NCI-H510A (cell line): ENCODE measurements at places on chromosomes 5 and 9.

GRCh38 chr9:27572061-27572460 is 1.2 kb downstream of the C9orf72 start:
- no peak for DNase-seq

- DNase-seq = no peak
Measured at GRCh38 chr9:21616082-21616778, 134.1 kb upstream of the IFNE start.

DNA sequence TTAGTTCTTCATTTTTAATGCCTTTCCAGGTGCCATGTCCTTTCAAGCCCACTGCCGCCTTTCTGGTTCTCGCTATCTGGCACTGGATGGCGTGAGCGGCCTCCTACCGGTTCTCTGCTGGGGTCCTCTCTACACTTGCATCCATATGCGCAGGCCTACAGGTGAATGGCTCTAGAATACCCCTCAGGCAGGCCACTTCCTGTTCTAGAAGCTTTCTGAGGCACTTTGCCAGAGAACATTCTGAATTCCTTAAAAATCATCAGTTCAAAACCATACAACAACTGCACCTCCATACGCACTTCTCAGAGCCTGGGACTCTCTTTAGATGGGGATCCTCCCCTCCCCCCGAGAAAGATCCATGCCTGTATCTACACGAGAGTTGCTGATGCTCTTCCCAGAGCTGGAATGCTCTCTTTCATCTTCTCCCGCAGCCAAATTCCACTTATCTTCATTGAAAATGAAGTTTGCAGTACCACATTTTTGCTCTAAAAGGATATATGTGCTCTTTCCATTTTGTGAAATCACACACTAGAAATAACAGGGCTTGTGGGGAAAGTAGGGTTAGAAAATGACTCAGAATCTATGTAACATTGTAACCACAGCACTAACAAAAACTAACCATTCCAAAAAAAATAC is 1.4 kb upstream of the LHFPL2 start:
- DNase-seq = no peak

- DNase-seq = no peak
Measured at GRCh38 chr5:89307972-89308371, 425.0 kb upstream of the MEF2C start.

DNA sequence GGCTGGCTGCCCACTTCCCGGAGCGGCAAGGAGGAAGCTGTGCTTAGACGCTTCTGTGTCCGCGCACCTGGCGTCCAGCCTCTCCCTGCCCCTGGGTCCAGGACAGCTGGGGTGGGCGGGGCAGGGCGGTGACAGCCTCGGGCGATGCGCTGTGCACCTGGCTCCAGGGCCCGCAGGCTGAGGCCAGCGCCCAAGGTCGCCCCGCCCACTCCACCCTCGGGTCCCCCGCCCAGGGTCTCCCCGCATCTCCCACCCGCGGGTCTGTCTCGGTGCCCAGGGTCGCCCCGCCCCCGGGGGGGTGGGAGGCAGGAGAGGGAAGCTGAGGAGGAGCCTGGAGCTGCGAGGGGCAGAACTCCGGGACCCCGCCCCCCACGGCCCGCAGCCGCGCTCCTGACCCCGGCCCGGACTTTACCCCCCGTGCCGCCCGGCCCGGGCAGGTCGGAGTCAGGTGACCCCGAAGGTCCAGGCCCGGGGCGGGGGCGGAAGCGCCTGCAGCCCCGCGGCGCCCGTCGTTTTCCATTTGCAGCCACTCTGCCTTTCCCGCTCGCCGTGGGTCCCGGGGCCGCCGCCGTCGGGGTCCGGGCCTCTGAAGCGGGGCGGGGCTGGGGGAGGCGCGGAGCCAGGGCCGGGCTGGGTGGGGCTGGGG is at the start of gene ENTPD8:
Gene ENTPD8, minus strand, starts transcription at position 69 of the 646 bp plus-strand sequence. CDS start 3,072 bp downstream, outside the sequence.
- DNase-seq = peak; percentile 91

GRCh38 chr9:94757158-94757557 is 30.7 kb downstream of the AOPEP start:
- no peak for DNase-seq

- DNase-seq = no peak
Measured at GRCh38 chr5:63878788-63879187, 83.5 kb downstream of the HTR1A start.

- no peak for DNase-seq
Measured at GRCh38 chr5:59151162-59151889, 568.5 kb downstream of the RAB3C start.

DNA sequence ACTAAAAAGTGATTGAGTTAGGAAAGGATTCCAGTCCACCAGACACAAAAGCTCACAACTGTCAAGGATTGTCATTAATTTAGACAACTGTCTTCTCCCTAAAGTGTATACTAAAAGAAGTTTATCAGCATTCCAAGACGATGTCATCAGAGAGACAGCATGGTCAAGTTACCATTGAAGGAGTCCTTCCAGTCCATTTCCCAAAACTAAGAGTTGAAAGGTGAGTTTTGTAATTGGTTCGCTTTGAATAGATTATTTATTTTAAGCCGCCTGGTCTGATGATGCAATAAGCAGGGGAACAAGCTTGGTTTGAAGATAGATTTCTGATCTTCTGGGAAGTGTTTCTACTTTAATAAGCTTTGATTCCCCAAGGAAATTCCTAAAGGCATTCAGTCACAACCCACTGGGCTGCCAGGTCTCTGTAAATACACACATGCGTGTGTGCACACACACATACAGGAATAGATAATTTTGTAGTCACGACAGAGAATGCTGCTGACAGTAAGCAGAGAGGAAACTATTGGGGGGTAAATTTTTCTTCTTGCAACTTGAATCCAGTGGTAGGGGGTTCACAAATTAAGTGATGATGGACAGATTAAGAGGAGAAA is 234.8 kb downstream of the PIK3R1 start:
- DNase-seq = no peak

DNA sequence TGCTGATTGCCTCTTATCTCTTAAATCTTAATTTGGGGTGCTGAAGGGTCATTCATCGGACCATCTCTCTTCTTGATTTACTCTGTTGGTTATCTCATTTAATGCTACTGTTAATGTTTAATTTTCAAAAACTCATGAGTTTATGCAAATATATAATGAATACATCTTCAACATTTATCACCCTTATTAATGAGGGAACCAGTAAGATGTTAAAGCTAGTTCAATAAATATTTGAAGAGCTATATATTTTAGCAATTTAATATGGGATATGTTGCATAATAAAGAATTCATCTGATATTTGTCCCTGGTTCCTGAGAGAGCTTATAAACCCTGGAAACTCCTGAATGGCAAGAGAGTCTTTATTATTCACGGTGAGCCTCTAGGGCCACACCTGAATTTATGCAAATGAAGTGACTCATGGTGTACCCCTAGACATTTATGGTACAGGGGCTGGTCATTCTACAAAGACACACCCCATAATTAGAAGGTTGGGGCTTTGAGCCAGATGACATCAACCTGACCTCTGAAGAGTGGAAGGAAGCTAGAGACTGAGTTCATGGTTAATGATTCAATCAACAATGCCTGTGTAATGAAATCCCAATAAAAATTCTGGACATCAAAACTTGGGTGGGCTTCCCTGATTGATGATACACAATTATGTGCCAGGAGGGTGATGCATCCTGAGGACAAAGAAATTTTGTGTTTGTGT is 339.5 kb upstream of the ZNF608 start:
- no peak for DNase-seq

- DNase-seq = no peak
Measured at GRCh38 chr5:168752416-168753190, 173.4 kb upstream of the PANK3 start.

DNA sequence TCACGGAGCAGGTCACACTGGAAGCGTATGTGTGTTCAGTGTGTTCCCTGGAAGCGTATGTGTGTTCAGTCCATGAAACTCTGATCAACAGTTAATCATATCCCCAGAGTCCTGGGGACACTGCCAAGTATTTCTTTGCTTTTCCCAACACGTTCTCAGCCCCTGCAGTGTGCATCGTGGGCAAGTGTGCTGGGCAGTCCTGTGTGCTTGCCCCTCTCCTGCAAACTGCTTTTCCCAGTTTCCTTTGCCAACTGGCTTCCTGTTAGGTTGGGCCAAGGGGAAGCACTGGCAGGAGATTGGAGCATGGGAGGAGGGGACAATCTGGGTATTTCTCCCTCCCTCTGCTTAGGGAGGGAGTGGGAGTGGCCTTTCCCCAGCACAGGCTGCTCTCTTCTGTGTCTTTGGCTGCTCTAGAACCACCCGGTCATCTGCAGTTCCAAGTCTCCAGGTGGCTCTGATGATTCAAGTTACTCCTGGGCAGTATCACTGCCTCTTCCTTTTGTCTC is 36.8 kb upstream of the NEK6 start:
- DNase-seq = no peak

- DNase-seq = no peak
Measured at GRCh38 chr5:11126844-11127243, 365.8 kb upstream of the DAP start.

GRCh38 chr5:173786286-173787187 is 101.6 kb upstream of the CPEB4 start:
- DNase-seq = no peak

DNA sequence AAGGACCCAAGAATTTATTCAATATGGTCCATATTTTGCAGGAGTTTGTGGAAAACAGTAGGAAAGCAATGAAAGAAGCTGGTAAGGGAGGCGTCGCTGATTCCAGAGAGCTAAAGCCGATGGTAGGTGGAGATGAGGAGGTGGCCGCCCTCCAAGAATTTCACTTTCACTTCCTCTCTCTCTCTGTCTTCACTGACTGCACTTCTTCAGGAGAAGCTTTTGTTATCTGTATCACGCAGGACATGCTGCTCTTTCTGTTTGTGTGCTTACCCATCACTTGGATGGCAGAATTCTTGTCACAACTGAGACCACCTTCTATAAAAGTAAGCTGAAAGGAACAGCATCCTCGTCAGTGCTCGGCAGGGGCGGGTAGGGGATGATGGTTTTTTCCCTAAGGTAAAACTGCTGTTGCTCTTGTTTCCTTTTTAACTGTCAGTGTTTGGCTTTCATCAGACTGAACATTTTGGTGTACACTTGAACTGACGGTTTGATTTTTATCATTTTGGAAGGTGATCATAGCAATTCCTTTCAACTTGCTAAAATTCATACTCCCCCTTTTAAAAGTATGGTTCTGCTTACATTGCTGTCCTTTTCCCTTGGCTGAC is 62.4 kb upstream of the FSD1L start:
- no peak for DNase-seq

DNA sequence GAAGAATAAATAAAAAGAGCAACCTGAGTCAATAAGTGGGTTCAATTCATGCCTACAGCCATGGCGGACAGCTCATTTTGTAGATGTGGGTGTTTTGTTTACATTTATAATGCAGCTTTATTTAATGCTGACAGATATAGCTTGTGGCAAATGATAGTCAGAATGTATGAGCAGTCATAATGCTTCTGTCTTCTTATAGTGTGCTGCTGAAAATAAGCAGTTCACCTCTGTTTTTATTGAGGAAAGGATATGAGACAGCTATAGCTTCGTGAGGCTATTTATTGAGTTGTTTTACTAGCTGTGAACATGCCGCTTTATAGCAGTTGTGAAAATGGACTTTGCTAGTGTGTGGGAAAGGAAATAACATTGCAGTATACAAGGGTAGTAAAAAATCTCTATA is 147.4 kb downstream of the PBX3 start:
- no peak for DNase-seq

DNA sequence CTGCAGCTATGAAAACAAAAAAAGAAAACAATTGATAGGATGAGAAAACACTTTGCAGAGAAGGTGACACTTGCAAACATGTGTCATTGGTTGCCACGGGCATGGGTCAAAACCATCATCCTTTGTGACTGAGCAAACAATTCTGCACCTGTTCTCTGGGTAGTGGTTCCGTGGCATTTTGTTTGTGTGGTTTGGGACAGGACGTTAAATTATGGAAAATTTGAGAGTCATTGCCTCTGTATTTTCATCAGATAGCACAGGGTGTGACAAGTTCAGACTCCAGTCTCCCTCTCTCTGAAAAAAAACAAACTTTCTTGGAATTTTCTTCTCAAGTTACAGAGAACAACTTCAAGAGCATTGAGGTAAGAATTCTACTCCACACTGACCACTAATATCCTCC is 113.4 kb upstream of the HMHB1 start:
- no peak for DNase-seq

- no peak for DNase-seq
Measured at GRCh38 chr5:119017994-119018393, 29.6 kb upstream of the DTWD2 start.

GRCh38 chr9:37508834-37509206 is 23.1 kb downstream of the POLR1E start:
- no peak for DNase-seq

DNA sequence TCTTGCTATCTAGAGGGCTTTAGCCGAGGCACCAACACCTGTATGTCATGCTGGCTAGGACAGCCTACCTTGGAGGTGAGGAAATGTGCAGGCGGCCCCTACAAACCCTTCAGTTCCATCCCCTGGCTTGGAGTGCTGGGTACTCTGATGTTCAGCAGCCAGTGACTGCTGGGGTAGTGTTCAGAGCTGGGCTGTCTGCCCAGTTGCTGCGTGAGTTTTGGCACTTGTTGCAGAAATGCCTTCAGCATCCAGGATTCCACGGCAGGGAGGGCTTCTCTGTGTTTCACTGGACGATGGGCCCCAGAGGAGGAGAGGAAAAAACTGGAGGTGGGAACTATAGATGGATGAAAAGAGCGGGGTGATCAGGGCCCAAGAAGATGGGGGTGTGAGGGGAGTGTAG is 10.4 kb downstream of the SWI5 start:
- no peak for DNase-seq

DNA sequence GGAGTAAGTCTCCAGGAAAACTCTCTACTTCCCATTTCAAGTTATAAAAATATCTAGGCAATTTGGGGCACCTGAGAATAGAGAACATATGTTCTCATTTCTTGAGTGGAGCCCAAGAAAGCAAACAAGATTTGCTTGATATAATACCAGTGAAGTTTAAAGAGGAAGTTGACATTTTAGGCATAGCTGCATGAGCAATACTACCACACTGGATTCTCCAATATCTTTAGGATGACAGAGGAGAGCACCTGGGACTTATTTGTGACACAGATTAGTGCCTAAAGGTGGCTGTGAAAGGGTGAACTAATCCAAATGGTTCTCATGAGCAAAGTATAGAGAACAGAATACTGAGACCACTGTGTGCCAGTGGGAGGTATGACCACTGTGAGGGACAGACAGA is 423.5 kb upstream of the RIOK2 start:
- no peak for DNase-seq

- peak; percentile 32 for DNase-seq
Measured at GRCh38 chr9:30197954-30198353, 2186.5 kb upstream of the ACO1 start.

DNA sequence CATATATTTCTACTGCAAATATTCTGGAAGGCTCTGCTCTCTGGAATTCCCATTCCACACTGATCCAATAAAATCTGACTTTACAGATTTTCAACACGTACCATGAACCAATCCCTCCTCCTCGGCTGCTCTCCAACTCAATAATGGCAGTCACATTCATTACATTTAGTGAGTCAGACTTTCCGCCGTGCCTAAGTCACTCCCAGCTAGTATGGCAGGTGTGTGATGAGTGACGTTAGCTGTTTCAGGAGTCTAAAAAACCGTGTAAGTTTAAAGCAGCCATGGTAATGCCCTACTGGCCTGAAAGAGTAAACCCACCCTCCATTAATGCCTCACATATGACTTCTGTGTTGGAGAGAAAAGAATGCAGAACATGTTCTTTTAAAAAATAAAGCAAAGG is 3.3 kb downstream of the FBN2 start:
- DNase-seq = peak; percentile 0
